Left ventricle myocardium superior (tissue), 1 donor: ENCODE measurements at places on chromosomes 13 and 19. TPM values are rescaled to one million over a fixed set of nuclear protein-coding genes. Genes with fewer than 3 reads are reported as not detected.

DNA sequence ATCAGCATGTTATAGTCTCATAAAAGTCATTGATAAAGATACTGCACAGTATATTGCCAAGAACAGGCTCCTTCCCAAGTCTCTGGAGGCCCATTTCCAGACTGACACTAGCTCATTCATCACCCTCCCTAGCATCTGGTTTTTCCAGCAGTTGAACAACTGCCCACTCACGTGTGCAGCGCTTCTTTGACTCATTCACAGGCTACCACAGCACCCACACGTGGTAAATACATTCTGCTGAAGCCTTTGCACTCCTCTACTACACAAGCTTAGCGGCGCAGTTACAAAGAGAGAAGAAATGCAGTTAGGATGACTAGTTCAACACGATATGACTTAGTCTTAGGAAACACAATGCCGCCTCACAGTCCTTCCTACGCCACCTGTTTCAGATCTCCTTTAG is 87.7 kb downstream of the DOCK9 start:
- no peak for DNase-seq

GRCh38 chr13:83733293-83733692 is 149.0 kb downstream of the SLITRK1 start:
- no peak for DNase-seq

DNA sequence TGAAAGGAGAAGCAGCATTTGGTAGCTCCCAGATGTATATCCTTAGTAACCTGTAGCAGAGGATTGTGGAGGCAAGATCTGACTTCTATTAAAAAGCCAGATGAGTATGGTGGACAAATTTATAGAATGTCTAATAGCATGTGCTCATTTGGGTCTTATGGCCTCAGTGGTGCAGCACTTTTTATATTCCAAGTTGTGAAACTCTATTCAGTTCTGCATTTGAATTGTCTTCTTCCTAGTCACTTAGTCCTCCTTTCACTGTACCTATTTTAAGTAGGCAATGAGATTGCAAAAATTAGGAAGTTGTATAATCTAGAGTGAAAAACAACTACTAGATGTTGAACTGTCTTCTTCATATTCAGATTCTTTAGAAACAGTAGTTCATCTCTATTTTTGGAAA is 412.5 kb upstream of the PCDH9 start:
- DNase-seq, result no peak

GRCh38 chr13:54226876-54227275 is 1198.3 kb downstream of the OLFM4 start:
- DNase-seq, result no peak

- DNase-seq, result peak; percentile 92
These were observed at the start of gene TMEM255B for GRCh38 chr13:113758651-113759524. TSS of gene TMEM255B (plus strand) at chr13:113759226. CDS start at chr13:113759270, 44 bp downstream.

DNA sequence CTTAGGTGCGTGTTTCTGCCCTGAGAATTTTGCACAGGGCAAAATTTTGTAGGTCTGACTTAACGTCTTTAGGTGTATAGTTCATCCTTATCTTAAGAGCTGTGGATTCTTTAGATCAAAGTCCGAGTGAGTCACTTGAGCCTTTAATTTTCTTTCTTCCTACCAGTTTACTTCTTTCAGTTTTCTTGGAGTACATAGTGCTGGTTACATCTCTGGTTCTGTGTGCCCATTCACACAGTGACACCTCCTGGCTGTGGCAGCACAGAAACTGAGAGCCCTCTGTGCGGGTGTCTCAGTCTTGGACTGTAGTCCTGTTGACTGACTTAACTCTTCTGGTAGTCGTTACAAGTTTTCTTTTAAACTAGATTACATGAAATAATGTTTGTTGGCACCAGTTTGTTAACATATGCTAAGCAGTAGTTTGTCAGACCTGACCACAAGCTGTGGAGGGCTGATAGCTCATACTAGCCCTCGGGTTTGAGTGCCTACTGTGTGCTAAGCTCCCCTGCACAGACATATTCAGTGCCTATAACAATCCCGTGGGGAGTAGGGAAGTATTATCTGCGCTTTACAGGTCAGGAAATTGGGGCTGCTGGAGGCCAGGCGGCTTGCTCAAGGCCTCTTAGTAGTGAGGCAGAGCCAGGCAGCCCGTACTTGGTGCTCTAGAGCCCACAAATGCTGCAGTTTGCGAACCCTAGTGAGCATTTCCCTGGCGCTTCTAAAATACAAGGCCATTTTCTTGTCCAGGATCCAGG is 1.6 kb downstream of the GATAD2A start:
- no peak for DNase-seq

DNA sequence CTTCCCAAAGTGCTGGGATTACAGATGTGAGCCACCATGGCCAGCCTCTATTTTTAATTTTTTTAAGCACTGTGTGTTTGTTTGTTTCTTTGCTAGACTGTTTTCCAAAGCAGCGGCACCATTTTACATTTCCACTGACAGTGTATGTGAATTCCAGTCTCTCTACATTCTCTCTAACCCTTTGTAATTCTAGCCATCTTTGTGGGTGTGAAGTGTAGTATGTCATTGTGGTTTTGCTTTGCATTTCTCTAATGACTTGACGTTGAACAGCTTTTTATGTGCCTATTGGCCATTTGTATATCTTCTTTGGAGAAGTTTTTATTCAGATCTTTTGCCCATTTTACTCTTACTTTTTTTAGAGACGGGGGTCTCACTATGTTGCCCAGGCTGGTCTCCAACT is 11.6 kb downstream of the PNPLA6 start:
- no peak for DNase-seq

Gene OPA3
- total RNA-seq, result 26.9 TPM

Gene PSG4
- not detected for total RNA-seq

- no peak for DNase-seq
These were observed 87.4 kb downstream of the SLC15A1 start for GRCh38 chr13:98664924-98665637.

DNA sequence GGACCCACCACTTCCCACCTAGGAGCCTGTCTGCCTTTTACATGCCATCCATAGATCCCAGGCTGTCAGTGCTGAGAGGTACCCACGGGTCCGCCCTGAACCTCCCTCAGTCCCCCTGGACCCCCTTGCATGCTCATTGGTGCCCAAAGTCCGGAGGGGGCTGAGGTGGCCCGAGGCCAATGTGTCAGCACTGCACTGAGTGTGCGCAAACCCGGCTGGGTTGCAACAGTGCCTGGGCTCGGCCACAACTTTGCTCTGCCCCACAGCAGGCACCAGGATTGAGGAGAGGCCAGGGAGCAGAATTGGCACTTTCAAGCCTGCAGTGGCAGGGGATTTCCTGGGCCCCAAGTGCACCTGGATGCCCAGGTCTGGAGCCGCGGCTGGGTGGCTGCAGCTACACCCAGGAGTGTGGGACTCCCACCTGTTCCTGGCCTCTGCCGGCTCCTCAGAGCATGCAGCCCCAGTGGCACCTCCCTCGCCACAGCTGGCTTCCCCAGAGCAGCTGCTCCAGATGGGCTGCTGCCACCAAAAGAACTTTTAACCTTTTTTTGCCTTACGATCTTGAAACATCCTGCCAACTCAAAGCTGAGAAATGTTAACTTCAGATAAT is 837.0 kb downstream of the SLITRK6 start:
- no peak for DNase-seq

GRCh38 chr19:52007451-52007805 is 583 bp downstream of the ZNF615 start:
- no peak for DNase-seq

Gene ABHD13
- total RNA-seq, result 5.4 TPM

DNA sequence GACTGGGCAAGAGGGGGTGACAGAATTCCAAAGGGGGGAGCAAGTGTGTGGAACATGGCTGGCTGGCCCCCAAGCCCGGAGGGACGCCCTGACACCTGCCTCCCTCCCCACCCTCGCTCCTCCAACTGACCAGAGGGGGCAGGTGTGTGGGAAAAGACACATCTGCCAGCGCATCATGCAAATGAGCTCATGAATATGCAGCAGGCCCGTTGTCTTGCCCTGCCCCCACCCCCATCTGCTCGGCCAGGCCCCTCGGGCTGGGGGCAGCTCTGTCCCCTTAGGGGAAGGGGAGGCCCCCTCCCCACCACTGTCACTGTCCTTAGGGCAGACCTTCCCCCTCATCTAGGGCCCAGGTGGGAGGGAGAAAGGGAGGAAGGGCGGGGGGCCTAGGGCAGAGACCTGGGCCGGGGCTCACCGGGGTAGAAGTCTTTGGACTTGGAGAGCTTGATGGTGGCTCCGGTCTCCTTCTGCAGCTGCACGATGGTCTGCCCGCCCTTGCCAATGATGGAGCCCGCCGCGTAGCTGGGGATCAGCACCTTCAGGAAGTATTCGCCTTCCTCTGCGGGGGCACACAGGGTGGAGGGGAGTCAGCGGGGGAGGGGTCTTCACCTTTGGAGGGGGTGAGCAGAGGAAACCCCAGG is 12.9 kb downstream of the NOVA2 start:
- DNase-seq, result no peak

GRCh38 chr13:98664510-98664909 is 87.6 kb upstream of the STK24 start:
- DNase-seq, result no peak

GRCh38 chr13:95301968-95302393 is 730 bp upstream of the ABCC4 start:
- DNase-seq, result no peak

DNA sequence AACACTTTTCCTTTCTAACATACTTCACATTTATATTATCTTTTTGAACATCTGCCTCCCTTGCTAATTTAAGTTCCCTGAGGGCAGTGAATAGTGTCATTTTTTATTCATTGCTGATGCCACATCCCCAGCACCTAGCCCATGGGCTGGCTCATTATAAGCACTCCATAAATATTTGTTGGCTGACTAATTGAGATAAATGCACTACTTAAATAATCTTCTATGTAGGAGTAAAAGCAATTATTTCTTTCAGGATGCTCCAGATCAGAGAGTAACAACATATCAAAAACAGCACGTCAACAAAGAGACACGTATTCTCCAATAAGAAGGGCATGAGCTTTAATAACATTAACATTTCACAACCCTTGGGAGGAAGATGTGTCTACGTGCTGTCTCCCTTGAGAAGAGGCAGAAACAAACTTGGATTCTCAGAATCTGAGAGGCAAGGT is 228.2 kb downstream of the LHFPL6 start:
- no peak for DNase-seq

Gene CYP4F3
- 0.79 TPM for total RNA-seq

Gene PRX
- 4.1 TPM for total RNA-seq

GRCh38 chr13:99617474-99618255 is 116.4 kb downstream of the TM9SF2 start:
- DNase-seq, result peak; percentile 53

Gene NAA16
- 6.9 TPM for total RNA-seq

Gene PCDH9
- total RNA-seq, result 12.9 TPM

DNA sequence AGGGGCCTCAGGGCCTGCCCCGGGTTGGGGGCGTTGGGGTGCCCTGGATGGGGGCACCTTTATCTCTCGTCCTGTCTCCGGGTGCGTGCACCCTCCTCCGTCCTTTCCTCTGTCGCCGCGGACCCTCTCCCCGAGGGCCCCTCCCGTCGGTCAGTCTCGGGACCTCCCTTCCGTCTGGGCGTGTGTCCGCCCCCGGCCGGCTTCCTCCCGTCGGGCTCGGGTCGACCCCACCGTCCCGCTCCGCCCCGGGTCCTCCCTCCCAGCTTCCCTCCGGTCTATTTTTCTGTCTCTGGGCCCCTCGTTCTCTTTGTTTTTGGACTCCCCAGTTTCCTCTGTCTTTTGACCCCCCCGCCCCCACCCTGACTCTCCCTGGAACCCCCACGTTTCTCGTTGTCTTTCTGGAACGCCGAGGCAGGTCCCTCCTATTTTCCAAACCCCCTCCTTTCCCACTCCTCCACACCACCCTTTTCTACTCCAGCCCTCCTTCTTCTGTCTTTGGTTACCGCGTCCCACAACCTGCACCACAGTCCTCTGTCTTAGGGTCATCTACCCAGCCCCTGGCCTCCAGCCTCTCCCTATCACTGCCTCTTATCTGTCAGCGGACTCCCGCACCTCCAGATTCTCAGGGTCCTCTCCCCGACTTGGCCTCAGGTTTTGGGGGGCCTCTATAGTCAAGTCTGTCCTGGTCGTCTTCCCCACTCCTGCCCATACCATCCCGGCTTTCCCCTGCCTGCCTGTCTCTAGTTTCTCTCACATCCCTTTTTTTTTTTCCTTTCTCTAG is 757 bp downstream of the EGLN2 start:
- peak; percentile 80 for DNase-seq

DNA sequence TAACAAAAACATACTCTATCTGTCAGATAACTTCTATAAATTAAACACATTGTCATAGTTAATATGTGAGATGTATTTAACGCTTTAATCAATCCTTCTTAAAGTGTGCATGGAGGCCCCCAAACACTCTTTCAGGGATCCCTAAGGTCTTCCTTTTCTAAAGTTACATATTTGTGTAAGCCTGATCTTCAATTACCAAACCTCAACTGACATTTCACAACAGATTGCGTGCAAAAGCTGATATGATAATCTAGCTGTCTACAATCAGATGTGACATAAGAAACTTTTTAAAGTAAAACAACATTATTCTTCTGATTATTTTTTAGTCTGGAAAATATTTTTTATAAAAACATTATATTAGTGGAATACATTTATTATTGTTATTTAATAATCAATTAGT is 1850.4 kb downstream of the OLFM4 start:
- no peak for DNase-seq

DNA sequence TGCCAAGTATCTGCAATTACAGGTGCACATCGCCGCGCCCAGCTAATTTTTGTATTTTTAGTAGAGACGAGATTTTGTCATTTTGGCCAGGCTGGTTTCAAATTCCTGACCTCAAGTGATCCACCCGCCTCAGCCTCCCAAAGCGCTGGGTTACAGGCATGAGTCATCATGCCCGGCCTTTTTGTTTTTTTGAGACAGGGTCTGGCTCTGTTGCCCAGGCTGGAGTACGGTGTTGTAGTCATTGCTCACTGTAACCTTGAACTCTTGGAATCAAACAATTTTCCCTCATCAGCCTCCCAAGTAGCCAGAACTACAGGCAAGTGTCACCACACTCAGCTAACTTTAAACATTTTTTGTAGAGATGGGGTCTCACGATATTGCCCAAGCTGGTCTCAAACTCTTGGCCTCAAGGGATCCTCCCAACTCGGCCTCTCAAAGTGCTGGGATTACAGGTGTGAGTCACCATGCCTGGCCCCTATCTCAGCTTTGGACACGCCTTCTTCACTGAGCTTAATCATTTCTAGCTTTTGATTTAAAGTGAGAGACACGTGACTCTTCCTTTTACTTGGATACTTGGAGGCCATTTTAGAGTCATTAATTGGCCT is 4.0 kb upstream of the IRGC start:
- no peak for DNase-seq

Gene HSD17B14
- total RNA-seq, result 1.2 TPM

Gene TTC9B
- total RNA-seq, result not detected

DNA sequence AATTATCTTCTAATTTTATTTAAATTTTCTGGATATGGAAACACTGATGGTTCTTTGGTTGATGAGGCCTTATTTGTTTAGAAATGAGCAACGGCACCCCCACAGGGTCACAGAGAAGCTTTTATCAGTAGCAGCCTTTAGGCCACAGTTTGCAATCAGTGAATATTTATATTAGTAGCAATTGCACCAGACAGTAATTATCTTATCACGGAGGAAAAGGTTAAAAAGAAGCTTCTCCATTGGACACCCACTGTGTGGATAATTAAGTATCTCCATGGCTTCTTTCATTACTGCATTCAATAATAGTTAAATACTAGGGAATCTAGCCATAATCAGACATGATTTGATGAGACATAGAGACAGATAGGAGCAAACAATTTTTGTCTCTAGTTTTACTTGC is 2099.2 kb upstream of the PCDH20 start:
- no peak for DNase-seq
